ENCODE measurements at places on chromosomes 12 and 14.

DNA sequence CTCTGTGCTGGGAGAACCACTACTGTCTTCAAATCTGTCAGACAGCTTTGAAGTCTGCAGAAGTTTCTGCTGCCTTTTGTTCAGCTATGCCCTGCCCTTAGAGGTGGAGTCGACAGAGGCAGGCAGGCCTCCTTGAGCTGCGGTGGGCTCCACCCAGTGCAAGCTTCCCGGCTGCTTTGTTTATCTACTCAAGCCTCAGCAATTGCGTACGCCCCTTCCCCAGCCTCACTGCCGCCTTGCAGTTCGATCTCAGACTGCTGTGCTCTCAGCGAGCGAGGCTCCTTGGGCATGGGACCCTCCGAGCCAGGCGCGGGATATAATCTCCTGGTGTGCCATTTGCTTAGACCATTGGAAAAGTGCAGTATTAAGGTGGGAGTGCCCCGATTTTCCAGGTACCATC is 25.1 kb upstream of the KLRB1 start:
- no peak for DNase-seq

- DNase-seq: no peak
Measured at GRCh38 chr14:82398256-82398655, 864.6 kb upstream of the SEL1L start.

DNA sequence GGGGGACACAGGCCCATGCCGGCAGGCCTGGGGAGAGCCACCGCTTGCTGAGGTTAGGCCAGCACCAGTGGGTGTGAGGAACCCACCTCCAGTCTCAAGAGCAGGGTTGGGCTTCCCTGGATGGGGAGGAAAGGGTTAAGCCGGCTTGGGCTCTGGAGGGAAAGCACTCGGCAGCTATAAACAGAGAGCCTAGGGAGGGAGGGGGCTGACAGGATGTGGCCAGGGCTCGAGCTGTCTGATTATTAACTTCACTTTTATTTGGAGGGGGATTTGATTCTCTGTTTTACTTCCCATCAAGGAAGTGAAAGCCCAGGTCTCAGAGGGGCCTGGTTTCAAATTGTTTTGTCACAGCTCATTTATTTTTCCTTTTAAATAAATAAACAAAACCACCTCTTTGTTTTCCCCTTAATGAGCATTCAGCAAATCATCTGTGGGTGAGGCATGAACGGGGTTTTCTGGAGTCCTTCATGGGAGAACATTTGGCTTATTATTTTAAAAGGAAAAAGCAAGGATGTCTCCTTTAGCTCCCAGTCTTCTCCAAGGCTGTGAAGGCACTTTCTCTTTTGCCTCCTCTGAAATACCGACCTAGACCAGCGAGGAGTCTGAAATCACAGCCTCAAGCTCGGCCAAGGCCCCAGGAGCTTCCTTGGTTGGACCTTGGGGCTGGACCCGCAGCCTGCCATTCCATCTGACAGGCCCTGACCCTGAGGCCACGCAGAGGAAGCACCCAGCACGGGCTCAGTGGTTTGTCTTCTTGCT is 21.9 kb upstream of the ZFP36L1 start:
- DNase-seq: peak; percentile 57

DNA sequence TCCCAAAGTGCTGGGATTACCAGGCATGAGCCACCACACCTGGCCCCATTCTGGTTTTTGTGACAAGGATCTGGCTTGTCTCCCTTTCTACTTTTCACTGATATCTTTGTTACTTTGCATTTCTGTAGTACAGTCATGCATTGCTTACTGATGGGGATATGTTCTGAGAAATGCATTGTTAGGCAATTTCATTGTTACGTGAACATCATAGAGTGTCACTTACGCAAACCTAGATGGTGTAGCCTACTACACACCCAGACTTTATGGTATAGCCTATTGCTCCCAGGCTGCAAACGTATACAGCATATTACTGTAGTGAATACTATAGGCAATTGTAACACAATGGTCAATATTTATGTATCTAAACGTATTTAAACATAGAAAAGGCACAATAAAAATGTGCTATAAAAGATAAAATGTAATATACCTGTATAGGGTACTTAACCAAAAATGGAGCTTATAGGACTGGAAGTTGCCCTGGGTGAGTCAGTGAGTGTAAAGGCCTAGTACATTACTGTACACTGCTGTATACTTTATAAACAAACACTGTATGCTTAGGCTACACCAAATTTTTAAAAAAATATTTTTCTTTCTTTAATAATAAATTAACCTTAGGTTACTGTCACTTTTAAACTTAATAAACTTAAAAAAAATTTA is 16.0 kb downstream of the MRPL42 start:
- no peak for DNase-seq

DNA sequence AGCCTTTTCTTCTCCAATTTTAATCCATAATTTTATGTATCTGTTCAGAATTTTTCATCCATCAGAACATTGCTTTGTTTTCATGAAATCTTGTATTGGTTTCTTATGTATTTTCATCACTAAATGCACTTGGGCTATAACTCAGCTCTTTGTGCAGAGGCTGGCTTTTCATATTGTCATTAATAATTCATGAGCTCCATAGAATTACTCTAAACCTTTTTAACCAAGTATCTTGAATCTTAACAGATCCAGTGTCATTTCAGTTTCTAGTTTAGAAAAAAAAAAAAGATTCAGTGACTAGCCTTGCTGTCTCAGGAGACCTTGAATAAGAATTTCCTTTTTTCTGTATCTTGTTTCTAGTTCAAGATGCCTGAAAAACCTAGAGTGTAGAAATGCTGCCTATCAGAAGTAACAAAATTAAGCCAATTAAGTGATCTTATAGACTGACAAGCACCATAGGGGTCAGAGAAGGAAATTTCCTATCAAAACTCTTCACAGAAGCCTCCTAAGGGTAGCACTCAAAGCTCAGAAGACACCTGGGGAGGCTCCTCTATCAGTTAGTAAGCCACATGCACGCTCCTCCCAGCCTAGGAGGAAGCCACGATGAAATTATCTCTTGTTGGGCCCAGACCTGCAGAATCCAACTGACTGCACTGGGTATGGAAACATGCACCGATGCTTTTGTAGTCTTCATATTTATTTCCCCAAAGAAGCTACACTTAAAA is 163.4 kb downstream of the KICS2 start:
- DNase-seq: no peak

DNA sequence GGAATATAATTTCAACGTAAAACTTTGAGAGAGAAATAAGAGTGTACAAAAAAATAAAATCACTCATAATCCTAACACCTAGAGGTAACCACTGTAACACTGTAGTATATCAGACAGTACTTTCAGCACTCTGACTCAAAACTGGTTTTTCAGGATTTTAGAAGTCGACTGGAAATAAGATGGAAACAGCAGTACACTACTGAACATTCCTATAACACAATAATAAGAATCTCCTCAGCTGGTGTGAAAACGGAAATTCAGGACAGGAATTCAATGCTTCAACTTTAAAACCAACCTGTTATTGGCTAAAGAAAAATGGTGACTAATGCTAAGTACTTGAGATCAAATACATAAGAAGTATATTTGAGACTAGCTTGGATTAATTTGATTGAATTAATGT is 12.3 kb upstream of the PITPNM2 start:
- DNase-seq: no peak

DNA sequence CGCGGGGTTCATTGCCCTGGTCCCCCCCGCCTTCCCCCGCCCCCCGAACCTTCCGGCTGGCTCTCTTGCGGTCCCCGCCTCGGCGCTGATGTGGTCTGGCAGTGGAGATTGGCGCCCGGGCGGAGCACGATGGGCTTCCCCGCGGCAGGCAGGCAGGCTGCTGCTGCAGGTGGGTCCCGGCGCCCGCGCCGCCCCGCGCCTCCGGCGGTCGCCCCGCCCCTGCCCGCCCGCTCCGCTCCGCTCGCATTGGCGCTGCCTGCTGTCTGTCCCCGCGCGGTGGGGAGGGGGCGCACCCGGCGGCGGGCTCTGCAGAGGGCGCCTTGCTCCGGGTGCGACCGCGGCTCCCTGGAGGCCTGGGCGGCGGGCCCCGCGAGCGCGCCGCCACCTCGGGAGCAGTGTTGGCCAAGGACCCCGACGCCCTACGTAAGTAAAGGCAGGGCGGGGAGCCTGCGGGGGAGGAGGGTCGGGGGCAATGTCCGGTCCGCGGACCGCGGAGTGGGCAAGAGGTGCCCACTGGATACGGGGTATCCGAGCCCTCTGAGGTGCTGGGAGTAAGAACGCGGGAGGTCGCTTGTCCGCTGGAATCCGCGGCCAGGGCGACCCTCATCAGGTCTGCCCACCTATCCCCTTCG is at the start of gene AKAP5:
TSS of gene AKAP5 (plus strand) at position 309 of the 632 bp plus-strand sequence. CDS start 2,896 bp downstream, outside the sequence.
- DNase-seq: peak; percentile 43

DNA sequence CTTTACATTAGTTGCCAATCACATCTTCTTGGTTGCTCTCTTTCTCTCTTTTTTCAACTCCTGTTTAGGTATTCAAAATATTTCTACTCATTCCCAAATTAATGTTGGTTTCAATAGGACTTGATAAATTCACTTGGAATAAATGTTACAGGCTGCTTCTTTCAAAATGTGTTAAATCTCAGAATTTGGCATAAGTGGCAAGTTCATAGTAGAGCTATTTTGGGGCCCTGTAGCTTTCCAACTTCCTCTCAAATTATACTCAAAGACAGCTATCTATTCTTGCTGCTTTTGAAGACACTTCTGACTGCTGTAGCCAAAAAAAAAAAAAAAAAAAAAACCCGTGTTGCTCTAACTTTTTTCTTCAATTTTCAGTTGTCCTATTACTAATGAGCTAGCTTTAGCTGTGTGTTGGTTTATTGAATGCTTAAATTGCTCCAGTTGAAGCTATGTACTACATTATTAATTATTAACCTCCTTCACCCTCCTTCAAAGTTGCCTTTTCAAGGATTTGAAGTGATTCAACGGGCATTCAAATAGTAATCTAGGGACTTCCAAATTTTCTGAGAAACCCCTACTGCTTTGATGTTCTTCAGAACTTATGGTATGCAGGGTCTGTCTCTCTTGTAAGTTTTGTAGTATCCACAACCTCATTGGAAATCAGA is 554.6 kb upstream of the FLRT2 start:
- DNase-seq: no peak

DNA sequence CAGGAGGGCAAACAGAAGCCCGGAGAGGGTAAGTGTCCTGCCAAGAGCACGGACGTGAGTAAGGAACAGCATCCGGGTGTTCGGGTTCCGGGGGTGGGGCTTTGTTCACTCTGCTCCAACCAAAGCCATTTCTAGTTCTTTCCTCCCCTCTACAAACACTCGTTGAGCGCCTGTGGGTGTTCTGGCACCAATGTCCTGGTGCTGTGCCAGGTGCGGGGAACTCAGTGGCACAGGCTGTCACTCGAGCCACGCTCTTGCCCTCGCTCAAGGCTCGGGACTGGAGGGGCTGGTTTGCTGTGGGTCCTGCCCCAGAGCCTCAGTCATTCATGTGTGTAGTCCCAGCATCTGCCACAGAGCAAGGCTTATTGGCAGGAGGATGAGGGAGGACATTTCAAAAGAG is 157.5 kb downstream of the CALM1 start:
- no peak for DNase-seq

GRCh38 chr14:42715316-42715715 is 1108.6 kb downstream of the LRFN5 start:
- DNase-seq: no peak

DNA sequence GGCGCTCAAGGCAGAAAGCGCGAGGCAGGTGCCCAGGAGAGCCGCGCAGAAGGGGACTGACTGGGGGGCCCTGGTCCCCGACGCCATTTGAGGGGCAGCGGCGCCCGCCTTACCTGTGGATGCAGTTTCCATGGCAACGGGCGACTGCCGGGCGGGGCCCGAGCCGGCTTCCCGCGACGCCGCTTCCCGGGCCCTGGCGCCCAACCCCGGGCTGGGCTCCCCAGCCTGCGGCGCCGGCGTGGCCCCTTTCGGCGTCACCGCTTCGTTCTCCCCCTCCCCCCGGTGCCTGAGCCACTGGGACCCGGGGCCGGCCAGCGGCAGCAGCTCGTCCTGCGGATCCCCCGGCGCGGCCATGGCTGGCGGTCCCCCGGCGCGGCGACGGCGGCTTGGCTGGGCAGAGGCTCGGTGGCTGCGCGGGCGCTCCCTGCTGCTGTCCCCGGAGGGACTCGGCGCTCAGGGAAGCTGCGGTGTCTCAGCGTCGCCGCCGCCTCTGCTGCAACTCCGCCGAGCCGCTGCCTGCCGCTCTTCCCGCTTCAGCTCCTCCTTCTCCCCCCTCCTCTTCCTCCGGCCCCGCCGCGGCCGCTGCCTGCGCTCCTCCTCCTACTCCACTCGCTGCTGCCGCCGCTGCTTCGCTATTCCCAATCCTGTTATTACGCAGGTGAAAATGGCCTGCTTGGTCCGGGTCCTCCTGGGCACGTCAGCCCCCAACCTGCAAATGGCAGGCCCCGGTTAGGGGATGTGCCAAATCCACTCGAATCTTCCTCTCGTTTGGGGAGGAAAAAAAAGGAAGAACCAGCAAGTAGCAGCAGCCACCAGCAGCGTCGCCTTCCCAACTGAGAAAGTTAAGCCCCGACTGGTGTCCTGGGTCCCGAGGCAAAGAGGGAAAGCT is at the start of gene RTN1:
TSS of gene RTN1 (minus strand) at position 500 of the 889 bp plus-strand sequence. CDS start at position 354, 146 bp downstream.
- peak; percentile 72 for DNase-seq

GRCh38 chr14:54652605-54653052 is 85.7 kb downstream of the SAMD4A start:
- no peak for DNase-seq

DNA sequence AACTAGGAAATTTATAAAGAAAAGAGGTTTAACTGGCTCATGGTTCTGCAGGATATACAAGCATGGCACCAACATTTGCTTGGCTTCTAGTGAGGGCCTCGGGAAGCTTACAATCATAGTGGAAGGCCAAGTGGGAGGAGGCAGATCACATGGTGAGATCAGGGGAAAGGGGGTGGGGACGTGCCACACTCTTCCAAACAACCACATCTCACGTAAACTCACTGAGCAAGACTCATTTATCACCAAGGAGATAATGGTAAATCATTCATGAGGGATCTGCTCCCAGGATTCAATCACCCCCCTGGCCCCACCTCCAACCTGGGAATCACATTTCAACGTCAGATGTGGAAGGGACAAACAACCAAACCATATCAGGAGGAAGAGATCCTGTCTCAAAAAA is 35.8 kb downstream of the NUMB start:
- no peak for DNase-seq

DNA sequence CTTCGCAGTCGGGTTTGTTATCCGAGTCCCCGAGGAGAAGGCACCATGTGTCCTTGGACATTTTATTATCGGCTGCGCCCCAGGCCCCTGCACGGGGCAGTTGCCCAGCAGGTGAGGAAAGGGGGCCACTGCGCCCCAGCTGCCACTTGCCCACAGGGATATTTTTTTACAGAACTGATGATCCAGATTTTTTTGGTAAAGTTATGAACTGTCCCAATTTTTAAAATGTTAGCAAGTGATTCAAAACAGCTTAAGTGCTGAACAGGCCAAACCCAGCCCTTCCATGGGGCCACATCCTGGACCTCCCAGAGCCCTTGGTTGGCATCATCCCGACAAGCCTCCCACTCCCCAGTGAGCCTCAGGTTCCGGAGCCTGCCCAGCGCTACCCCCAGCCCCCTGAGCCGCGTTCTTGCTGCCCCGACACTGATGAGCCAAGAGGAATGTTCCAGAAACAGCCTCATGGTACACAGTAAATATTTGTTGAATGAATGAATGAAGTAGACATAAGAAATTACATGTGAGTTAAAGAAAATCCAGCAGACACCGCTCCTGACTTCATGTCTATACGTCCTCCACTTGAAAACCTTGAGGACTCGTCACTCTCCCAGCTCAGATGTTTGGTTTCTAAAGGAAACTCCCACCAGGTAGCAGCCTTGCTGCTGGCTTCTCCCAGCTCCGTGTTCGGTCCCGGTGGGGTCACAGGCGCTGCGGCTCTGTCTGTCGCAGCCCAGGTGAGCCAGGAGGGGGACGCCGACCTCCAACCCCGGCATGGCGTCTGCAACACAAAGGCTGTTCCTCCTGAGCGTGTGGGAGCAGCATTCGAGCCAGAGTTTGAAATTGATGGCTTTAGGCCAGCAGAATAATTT is 88.5 kb downstream of the ADGRD1 start:
- DNase-seq: no peak
